ENCODE measurements at places on chromosomes 2 and 18.

GRCh38 chr18:11052800-11053199, 96.6 kb downstream of the PIEZO2 start:
- no peak for DNase-seq

- no peak for DNase-seq
Measured at GRCh38 chr18:50944245-50944932, 23.5 kb upstream of the ELAC1 start.

DNA sequence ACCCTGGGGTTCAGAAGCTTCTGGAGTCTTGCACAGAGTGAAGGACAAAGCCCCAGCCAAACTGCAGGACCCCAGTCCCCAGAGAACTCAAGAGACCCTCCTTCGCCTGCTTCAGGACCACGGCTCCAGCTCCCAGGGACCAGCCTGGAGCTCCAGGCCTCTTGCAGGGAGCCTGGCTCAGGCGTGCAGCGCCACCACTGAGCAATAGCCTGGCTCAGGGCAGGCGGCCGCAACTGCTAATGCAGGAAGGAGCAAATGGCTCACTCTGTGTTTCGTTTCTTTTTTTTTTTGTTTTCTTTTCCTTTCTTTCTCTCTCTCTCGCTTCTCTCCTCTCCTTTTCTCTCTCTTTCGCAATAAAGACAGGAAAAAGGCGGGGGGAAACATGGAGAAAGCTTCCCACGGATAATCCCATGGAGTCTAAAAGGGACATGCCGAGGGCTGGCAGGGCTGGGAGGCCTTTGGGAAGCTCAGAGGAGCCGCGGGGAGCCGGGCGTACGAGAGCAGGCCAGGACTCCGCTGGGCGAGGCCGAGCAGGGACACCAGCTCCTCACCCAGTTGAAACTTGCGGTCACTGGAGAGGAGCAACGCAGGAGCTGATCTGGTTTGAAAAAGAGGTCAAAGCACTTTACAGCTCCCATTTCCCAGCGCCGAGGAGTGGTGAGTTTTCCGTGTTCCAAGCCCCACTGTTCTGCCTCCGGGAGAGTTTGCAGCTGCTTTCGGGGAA, 244.8 kb downstream of the TWIST2 start:
- no peak for DNase-seq

DNA sequence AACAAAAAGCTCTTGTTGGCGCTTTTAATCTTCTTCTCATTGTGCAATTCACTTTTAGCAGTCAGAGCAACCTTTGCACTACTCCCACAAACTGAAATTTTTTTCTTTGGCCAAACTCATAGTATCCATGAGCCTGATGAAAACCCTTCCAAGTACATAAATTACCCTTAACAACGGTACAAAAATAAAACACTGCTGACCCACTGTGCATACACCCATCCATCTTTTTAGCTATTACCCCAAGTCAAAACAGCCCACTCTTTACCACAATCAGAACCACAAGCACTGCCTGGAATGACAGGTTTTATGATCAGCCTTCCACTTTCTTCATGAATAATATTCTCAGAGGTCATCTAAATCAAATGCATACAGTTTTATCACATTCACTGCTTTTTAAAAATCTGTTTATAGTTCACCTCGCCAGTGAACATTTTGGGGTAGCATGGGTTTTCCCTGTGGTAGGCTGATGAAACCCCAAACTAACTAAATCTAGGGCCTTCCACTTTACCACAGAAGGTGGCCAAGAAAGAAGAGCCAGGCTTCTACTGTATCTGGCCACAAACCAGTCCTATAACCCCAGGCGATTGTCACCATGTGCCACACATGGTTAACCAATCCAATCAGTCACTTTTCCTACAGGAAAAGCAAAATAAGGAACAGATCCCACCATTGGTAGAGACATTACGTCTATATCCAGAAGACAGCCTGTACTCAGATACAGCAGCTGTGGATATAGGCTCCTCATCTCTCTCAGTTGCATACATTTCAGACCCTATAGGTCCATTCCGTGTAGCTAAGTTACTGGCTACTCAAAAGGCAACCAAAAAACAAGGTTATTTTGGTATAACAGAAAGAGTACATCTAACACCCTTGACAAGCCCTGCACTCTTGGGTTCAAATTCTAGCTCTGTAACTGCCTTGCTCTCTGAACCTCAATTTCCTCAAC, 171.3 kb downstream of the THADA start:
- no peak for DNase-seq

GRCh38 chr18:32219431-32220018, 29.7 kb downstream of the MEP1B start:
- DNase-seq = no peak

Data from SW 1271 (cell line).